Progenitor cell of endocrine pancreas (in vitro differentiated cells): ENCODE measurements at places on chromosomes 5 and 9. TPM values are rescaled to one million over a fixed set of nuclear protein-coding genes. Genes with fewer than 3 reads are reported as not detected.

- peaks cover 6% of the 10 kb centered on the region for H3K4me1 ChIP-seq
- peaks cover 1% of the 10 kb centered on the region for H3K36me3 ChIP-seq
- peak overlapping the region; percentile 81 for H3K4me3 ChIP-seq
- no peak for DNase-seq
- H3K27me3 ChIP-seq = peaks cover 5% of the 10 kb centered on the region
- H3K27ac ChIP-seq = peak overlapping the region; percentile 95
These were observed 1.6 kb downstream of the GRK6 start for GRCh38 chr5:177427919-177428573.

DNA sequence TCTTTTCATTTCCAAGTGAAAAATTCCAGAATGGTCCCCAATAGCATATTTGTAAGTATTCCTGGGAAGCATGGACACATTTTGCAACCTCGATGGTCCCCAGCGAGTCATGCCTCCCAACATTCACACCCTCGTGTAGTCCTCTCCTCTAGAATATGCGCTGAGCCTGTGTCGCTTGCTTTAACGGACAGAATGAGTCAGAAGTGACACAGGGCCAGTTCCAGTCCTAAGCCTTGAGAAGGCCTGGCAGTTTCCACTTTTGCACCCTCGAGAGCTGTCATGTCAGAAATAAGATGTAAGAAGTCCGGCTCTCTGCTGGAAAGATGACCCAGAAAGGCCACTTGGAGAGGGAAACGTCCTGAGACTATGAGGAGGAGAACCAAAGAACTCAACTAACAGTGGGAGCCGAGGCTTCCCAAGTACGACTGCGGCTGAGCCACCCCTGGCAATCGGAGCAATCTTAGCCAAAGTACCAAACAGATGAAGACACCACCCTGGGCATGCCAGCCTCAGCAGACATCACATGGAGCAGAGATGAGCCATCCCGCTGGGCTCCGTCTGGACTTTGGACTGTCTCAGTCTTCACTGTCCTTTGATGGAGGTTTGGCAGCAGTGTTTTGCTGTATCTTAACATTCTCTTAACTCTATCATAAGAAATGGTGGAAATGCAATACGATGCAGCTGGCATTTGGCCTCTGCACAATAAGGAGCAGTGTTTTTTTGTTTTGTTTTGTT is 42.6 kb upstream of the GFPT2 start:
- no peak overlapping the region for H3K27ac ChIP-seq
- no peak for DNase-seq
- no peaks in the 10 kb centered on the region for H3K4me1 ChIP-seq
- H3K4me3 ChIP-seq = no peak overlapping the region
- peaks cover 5% of the 10 kb centered on the region for H3K27me3 ChIP-seq

DNA sequence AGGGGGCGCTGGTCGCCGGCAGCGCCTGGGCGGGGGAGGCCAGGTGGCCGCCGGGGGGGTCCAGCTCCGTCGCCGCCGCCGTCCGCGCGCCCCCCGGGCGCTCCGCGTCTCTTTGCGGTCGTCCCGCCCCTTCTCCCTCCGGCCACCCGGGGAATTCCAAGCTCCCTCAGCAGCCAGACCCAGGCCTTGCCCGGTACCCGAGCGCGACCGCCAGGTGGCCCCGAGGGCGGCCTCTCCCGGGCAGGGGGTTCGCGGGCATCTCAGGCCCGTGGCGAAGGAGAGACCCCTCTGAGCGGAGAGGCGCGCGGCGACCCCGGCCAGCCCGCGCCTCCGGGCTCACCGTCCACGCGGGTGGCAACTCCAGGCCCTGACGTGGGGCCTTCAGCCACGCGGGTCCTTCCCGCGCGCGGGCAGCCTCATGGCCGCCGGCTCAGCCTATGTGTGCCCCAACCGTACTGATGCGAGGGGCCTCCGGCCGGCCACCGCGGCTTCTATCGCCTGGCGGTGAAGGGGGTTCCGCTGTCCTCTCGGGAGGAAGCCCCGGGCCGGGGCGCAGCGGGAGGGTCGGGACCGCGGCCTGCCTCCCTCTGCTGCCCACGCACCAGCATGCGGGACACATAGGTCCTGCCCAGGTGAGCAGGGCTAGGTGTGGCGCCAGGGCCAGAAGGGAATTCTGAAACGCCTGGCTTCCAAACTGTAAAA is 529 bp upstream of the NRARP start:
- no peaks in the 10 kb centered on the region for H3K36me3 ChIP-seq
- no peak overlapping the region for H3K4me3 ChIP-seq
- H3K27ac ChIP-seq = peak overlapping the region; percentile 69
- DNase-seq = peak; percentile 82

NR2F1-AS1 gene
- 6.3 and 10.6 TPM in 2 replicates for total RNA-seq

SLC27A6 gene
- 1.5 and 2.1 TPM in 2 replicates for total RNA-seq

DNA sequence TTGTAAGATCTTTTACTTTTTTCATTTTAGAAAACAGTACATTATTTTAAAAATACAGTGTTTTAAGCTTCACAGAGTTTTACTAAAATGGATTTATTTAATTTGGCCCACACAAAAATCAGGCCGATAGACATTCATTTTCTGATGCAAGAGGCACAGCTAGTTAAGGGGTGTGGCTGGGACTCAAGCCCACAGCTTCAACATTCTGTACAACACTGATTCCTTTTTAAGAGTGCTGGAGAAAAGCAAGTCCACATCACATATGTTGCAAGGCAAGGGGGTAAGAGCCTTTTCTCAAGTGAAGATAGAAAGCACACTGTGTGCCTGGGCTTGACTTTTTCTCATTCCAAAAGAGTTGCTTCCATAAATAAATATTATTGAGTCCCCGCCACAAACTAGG is 195.9 kb downstream of the RFK start:
- no peak overlapping the region for H3K4me3 ChIP-seq
- peaks cover 4% of the 10 kb centered on the region for H3K4me1 ChIP-seq
- H3K27ac ChIP-seq = no peak overlapping the region
- no peaks in the 10 kb centered on the region for H3K36me3 ChIP-seq
- peaks cover 3% of the 10 kb centered on the region for H3K27me3 ChIP-seq
- DNase-seq = no peak

- H3K4me1 ChIP-seq = peaks cover 53% of the 10 kb centered on the region
- H3K27ac ChIP-seq = peak overlapping the region; percentile 99
- H3K36me3 ChIP-seq = peaks cover 4% of the 10 kb centered on the region
- peak overlapping the region; percentile 91 for H3K4me3 ChIP-seq
These were observed 369 bp downstream of the OCLN start for GRCh38 chr5:69492923-69493395.

- peaks cover 5% of the 10 kb centered on the region for H3K27me3 ChIP-seq
- no peak for DNase-seq
- no peak overlapping the region for H3K4me3 ChIP-seq
- H3K4me1 ChIP-seq = peaks cover 6% of the 10 kb centered on the region
- no peak overlapping the region for H3K27ac ChIP-seq
These were observed 289.9 kb downstream of the DMAC1 start for GRCh38 chr9:7509576-7510145.

- no peaks in the 10 kb centered on the region for H3K27me3 ChIP-seq
- H3K4me3 ChIP-seq = no peak overlapping the region
- H3K36me3 ChIP-seq = peaks cover 9% of the 10 kb centered on the region
These were observed 6.9 kb downstream of the PPP1R26 start for GRCh38 chr9:135486267-135487065.

DNA sequence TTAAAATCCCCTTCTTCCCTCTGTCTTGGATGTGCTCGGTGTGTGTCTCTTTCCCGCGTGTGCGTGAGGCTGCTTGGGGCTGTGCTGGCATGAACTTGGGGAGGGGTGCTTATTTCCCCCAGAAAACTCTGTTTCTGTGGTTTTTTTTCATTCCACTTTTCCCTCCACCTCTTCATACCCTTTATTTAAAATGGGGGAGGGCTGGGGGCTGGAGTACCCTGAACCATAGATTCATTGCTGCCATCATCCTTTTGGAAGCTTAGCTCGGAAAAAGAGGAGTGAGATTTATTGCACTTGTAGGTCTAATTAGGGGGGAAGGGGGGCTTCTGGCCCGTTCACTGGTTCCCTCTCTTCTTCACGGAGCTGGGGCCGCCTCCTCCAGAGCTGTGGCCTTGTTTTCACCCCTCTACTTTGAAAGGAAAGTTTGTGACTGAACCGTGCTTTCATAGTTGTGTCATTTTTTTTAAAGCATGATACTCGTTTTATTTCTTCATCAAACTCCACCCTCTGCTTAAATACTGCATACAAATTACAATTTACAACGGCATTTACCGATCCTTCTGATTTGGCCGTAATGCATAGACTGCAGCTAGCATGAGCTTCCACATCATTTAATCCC is 2.9 kb downstream of the NR2F1 start:
- DNase-seq = no peak
- peak overlapping the region; percentile 85 for H3K27ac ChIP-seq
- H3K36me3 ChIP-seq = peaks cover 23% of the 10 kb centered on the region
- peaks cover 46% of the 10 kb centered on the region for H3K27me3 ChIP-seq

DNA sequence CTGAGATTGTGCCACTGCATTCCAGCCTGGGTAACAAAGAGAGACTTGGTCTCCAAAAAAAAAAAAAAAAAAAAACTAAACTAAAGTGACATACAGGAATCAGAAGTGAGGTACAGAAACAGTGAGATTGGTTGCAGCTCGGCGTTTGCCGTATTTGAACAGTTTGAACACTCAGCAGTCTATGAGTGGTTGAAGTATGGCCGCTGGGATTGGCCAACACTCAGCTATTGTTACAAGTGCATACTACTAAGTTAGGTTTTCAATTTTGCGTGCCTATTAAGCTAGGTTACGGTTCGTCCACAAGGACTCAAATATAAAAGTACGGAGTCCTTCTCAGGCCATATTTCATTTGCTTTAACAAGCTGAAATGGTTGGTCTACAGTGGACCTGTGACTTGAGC is 3.3 kb upstream of the TSC1 start:
- H3K36me3 ChIP-seq = no peaks in the 10 kb centered on the region
- no peak overlapping the region for H3K27ac ChIP-seq
- H3K4me3 ChIP-seq = no peak overlapping the region
- H3K4me1 ChIP-seq = peaks cover 19% of the 10 kb centered on the region

GRCh38 chr9:138049779-138050471 is 172.3 kb downstream of the CACNA1B start:
- no peak for DNase-seq
- no peak overlapping the region for H3K27ac ChIP-seq
- H3K4me3 ChIP-seq = no peak overlapping the region
- peaks cover 5% of the 10 kb centered on the region for H3K27me3 ChIP-seq
- no peaks in the 10 kb centered on the region for H3K36me3 ChIP-seq

DNA sequence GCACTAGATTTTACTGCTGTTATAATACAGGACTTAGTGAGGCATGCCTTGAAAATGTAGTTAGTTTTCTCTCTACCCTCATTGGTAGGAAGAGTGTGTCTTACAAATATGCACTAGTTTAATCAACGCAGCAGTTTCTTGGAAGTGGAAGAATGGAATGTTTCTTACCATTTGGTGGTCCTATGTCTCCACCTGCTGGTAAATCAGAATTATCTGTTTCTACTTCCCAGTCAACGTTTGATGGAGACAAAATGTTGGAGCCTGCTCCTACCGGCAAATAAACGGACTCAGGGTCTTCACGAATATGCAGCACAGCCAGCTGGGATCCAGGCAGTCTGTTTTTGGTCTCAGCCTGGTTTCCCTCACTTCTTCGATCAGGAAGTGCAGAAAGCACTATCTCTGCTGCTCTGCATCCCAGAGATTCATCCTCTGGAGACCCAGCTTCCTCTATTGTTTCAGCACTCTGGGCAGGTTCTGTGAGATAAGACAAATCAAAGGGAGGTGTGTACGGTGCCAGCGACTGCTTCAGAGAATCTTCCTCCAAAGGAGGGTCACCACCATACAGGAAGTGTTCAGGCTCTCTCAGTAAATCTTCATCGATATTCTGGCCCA is 59.5 kb upstream of the PCA3 start:
- no peak for DNase-seq
- peaks cover 3% of the 10 kb centered on the region for H3K4me1 ChIP-seq
- peaks cover 48% of the 10 kb centered on the region for H3K27me3 ChIP-seq
- no peak overlapping the region for H3K4me3 ChIP-seq
- no peak overlapping the region for H3K27ac ChIP-seq

PCDHGB7 gene
- total RNA-seq = 6.0 and 8.0 TPM in 2 replicates

- no peaks in the 10 kb centered on the region for H3K27me3 ChIP-seq
- no peak overlapping the region for H3K27ac ChIP-seq
- no peak for DNase-seq
- H3K36me3 ChIP-seq = no peaks in the 10 kb centered on the region
- H3K4me1 ChIP-seq = peaks cover 4% of the 10 kb centered on the region
These were observed 97.3 kb downstream of the ANKRD18A start for GRCh38 chr9:38523121-38523520.

DNA sequence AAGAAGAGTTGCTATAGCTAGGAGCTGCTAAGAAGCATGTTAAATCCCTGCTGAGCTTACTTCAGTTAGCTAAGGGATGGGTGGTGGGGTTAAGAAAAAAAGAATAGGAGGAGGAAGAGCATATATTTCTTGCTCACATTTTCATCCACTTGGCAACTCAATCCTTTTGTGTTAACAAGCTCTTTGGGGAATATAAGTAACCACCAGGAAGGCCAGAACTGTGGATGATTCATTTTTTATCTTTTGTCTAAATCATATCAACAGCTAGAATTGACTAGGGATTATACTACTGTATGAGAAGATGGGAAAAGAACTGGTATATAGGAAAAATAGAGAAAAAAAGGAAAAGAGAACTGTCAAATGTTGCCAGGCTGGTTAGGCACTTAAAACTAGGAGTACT is 555.3 kb upstream of the ARRDC3 start:
- DNase-seq = no peak
- no peaks in the 10 kb centered on the region for H3K4me1 ChIP-seq
- no peak overlapping the region for H3K27ac ChIP-seq

- H3K36me3 ChIP-seq = no peaks in the 10 kb centered on the region
- peaks cover 3% of the 10 kb centered on the region for H3K4me1 ChIP-seq
- no peak overlapping the region for H3K4me3 ChIP-seq
- H3K27ac ChIP-seq = no peak overlapping the region
- DNase-seq = no peak
These were observed 79.7 kb downstream of the ELAVL2 start for GRCh38 chr9:23746317-23746716.

DNA sequence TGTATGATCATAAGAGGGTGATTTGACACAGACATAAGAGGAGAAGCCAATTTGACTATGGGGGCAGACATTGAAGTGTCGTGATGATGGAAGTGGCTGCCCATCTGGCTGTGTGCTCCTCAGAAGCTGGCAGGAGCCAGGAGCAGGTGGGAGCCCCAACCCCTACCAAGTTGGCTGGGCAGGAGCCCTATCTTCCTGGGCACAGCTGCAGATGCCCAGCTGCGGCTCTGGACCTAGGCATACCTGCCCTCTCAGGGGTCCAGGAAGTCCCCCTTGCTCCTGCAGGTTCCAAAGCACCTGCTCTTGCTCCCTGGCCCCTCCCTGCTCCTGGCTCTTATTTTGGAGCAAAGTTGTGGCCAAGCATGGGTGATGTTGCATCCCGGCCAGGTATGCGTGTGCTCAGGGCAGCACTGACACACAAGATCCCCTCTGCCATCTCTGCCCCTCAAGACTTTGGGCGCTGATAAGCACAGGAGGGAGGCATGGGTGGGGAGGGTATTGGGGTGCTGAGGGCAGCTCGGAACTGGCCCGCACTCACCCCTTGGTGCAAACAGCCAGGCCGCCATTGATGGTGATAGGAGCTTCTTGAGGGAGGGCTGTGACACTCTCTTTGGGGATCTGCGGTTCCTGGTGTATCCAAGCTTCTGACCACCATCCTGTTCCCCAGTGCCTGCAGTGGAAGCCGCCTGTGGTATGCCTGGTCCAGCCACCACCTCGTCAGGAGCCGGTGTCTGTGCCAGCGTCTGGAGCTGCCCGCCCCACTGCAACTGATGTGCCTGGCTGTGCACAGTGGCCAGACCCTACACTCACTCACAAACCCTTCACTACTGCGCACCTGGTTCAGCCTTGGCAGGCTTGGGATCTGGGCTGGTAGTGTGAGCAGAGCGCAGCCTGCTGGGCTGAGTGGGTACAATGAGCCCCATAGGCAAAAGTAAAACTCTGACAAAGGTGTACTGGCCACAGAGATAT is 230.9 kb downstream of the CDH9 start:
- no peak for DNase-seq
- H3K27ac ChIP-seq = no peak overlapping the region
- no peaks in the 10 kb centered on the region for H3K36me3 ChIP-seq
- no peaks in the 10 kb centered on the region for H3K27me3 ChIP-seq
- H3K4me1 ChIP-seq = no peaks in the 10 kb centered on the region

PCDHGA4 gene
- 0.96 and 1.2 TPM in 2 replicates for total RNA-seq

IFNA10 gene
- total RNA-seq = not detected in 2 replicates
